ENCODE measurements at places on chromosomes 11 and 22.

DNA sequence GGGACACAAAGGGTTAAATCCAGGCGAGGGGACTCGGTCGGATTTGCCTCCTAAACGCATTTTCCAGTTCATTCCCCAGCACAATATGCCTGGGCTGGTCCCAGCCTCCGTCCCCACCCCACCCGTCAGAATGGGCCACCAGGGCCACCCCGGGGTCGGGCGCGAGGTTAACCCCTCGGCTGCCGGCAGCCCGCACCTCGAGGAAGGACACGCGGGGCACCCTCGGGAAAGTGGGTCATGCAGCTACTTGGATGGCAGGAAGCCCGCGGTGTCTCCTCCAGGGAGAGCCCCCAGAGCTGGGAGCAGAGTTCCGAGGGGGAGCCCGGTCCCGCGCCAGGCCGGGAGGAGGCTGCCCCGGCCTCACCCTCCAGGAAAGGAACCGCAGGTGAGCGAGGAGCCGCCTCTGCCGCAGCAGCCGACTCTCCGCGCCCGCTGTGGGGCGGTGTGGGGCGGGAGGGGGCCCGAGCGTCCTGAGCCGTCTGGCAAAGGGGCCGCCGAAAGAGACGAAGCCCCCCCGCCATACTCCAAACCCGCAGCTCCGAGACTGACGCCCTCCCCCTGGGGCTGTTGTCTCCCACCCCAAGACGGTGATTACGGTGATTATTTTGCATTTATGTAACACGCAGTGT, 1.4 kb downstream of the NECTIN1 start:
- peak; percentile 89 for DNase-seq

DNA sequence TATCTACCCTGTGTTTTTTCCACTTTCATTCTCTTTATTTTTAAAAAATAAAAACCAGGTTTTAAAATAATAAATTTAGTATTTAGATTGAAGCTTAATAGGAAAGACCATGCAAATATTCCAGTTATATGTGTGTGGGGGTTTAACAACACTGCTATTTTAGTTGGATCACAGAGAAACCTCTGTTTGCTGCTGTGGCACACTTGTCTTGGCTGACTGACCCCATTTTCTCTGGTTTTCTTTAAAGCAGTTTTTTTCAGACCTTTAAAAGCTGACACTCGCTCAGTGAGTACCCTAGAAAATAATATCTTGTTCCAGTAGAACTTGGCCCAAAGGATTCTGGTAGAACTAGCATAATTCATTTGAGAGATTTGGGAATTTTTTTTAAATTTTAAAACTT, 31.6 kb downstream of the ACER3 start:
- no peak for DNase-seq

DNA sequence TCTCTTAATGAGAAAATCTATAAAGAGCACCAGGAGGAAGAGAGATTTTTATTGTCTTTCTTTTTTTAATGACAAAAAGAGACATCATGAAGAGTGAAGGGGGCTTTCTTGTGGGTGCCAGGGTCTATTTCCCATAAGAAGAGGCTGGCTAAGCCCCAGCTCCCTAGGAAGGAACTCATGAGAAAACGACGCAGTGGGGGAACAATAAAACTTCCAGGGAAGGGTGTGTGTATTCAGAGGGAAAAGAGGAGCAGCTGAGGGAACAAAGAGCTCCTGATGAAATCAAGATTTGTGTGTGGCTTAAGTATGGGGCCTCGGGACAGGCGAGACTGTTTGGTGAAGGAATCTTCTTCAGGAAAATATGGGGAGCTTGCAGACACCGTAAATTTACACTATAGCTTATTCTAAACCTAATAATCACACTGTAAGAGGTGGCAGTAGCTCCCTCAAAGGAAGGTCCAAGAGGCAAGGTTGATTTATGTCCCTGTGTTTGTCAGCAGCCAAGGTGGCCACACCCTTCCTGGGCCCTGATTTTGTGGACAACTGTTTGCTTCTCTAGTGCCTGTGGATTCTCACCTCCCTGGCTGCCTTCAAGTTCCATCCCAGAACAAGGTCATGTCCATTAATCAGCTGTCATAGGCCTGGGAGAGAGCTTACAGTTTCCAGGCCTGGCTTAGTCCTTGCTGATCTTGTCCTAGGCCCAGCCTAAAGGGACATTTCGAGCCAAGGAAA, 615.7 kb downstream of the INSC start:
- DNase-seq = no peak

DNA sequence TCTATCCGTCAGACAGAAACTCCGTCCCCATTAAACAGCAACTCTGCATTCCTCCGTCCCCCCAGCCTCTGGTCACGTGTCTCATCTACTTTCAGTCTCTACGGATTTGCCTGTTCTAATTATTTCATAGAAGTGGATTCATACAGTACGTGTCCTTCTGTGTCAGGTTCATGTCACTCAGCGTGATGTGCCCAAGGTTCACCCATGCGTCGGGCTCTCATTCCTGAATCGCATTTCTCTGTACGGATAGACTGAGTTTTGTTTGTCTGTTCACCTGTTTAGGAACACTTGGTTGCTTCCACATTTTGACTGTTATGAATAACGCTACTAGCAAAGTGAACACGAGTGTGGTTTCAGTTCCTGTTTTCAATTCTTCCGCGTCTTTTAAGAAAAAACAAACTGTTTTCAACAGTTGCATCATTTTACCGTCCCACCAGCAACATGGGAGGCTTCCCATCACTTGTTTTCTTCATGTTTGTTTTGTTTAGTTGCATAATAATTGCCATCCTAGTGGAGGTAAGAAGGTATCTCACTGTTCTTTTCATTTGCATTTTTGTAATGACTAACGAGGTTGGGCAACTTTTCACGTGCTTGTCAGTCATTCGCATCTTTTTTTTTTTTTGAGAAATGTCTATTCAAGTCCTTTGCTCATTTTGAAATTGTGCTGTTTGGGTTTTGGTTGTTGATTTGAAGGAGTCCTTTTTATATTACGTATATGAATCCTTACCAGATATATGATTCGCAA, 8.9 kb upstream of the NLRP6 start:
- DNase-seq = no peak

DNA sequence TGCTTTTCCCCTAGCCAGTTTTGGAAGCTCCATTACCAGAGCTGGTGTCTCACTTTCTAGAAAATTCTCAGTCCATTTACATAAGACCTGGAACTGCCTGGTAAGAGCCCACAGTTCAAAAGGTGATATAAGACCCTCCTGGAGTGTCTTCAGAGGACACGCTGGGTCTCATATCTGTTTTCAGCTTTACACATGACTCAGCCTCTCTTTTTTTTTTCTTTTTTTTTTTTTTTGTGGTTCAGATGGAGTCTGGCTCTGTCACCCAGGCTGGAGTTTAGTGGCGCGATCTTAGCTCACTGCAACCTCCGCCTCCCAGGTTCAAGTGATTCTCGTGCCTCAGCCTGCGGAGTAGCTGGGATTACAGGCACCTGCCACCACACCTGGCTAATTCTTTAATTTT, 30.7 kb downstream of the WEE1 start:
- no peak for DNase-seq

- DNase-seq = peak; percentile 72
Measured at GRCh38 chr22:41951898-41952474, at the start of gene SMIM45. Gene SMIM45 (plus strand): TSS chr22:41952150.

- no peak for DNase-seq
Measured at GRCh38 chr11:131073167-131073566, 156.9 kb upstream of the SNX19 start.

- no peak for DNase-seq
Measured at GRCh38 chr11:105670811-105671210, 60.9 kb downstream of the GRIA4 start.

GRCh38 chr11:61066645-61067044, 35.6 kb upstream of the CD5 start:
- no peak for DNase-seq

DNA sequence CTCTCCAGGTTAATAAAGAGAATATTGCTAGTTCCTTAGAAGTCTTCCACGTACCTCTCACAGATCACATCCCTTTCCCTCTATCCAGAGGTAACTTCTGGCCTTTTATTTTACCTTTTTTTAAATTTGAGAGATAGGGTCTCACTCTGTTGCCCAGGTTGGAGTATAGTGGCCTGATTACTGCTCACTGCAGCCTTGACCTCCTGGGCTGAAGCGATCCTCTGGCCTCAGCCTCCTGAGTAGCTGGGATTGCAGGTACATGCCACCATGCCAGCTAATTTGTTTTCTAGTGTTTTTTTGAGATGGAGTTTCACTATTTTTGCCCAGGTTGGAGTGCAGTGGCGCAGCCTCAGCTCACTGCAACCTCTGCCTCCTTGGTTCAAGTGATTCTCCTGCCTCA, 24.4 kb downstream of the YAP1 start:
- DNase-seq = no peak

DNA sequence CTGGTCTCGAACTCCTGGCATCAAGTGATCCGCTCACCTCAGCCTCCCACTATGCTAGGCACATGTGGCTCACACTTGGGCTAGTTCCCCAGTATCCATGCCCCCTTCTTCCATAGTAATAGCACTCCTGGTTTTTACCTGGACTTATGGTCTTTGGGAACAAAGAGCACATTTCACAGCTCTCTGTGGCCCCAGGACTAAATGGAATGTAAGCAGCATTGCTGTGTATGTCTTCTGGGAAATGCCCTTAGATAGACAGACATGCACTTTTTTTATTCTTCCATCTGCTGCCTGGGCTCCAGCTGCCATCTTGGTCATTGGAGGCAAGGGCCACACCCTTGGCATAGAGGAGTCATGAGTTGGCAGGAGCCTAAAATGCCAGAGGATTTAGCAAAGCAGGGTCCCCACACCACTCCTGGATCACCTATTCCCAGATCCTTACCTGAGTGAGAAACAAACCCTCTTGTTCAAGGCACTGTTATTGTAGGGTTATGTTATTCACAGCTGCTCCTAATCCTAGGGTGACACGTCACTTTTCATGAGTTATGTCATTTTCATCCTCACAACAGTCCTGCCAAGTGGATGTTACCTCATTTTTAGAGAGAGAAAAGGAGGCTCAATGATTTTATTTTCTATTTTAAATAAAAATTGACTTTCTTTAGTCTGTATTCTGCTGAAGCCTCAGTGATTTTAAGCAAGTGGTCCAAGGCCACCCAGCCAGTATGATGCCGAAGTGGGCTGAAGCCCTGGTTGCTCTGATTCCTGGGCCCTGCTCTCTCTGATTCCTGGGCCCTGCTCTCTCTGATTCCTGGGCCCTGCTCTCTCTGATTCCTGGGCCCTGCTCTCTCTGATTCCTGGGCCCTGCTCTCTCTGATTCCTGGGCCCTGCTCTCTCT, 15.7 kb upstream of the GDPD5 start:
- DNase-seq = no peak

DNA sequence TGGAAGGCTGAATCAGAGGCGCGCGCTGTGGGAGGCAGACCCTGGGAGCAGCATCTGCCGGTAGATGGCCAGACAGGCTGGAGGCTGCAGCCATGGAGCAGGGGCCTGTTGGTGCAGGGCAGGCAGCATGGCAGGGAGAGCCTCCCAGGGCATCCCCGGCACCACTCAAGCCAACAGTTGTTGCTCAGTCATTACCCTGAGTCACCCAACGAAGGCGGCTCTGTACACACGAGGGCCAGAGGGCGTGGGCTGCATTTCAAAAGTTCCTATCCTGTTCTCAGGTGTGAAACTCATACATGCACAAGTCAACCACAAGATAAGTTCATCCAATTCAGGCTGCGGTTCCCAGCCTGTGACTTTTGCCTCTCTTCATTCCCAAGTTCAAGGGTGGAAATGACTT, 2.6 kb downstream of the ANO1 start:
- no peak for DNase-seq

GRCh38 chr11:68870470-68870869, 28.8 kb upstream of the CPT1A start:
- no peak for DNase-seq

- no peak for DNase-seq
Measured at GRCh38 chr22:20520093-20520511, 12.7 kb downstream of the MED15 start.

DNA sequence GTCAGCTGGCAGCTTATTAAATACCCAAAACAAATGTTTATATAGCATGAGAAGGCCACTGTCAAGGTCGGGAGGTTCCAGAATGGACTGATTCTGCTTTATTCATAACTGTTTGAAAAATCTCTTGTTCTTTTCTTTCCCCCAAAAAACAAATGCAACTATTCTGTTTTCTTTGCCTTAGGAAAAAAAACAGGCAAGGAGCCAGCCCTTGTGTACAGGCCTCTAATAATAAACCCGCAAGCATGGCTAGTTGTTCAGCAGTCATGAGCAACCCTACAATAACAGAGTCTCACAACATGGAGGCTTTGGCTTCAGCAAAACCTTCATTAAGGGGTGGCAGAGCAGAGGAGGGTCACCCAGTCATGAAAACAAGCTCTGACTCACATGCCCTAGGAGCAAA, 191.7 kb downstream of the KIRREL3 start:
- DNase-seq = no peak
